ENCODE measurements at places on chromosomes 4 and X.

GRCh38 chr4:16767251-16767650 lies 131.2 kb downstream of the LDB2 start:
- DNase-seq, result no peak

DNA sequence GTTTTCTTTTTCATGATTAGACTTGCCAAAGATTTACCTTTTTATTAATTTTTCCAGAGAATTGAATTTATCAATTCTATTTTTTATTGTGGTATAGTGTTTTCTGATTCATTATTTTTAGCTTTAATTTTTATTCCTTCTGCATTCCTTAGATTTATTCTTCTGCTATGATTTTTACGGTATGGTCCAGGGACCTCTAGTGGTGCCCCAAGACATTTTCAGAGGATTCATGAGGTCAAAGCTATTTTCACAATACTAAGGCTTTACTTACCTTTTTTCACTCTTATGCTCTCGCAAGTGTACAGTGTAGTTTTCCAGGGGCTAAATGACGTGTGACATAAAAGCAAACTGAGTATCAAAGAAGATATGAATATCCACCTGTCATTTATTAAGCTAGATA lies 8.0 kb downstream of the RADX start:
- no peak for DNase-seq

- no peak for DNase-seq
Observed at GRCh38 chrX:23511793-23512192, 155.5 kb upstream of the PRDX4 start.

- no peak for DNase-seq
Observed at GRCh38 chr4:112381996-112382692, 85.0 kb downstream of the ALPK1 start.

DNA sequence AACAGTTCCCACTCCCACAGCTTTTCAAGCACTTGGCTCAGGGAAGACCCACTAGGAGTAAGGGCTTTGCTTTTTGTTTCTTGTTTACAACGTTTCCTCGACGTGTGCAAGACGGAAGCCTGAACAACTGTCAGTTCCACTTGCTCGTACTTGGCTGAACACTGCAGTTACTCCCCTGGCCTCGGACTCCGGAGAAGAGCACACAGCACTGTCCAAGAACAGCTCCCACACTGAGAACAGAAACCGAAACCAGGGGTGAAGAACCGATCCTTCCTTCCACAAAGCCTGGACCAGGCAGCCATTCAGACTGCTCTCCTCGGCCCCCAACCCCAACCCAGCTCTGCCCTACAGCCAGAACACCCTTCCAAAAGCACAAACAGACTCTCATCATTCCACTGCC lies 25.5 kb downstream of the IRF2 start:
- no peak for DNase-seq

- DNase-seq, result peak; percentile 54
Observed at GRCh38 chr4:124641715-124642381, 70.7 kb downstream of the ANKRD50 start.

GRCh38 chrX:117895418-117895817 lies 221.2 kb downstream of the KLHL13 start:
- no peak for DNase-seq

GRCh38 chr4:189940178-189941004 lies at the start of gene FRG1:
TSS of gene FRG1 (plus strand) at chr4:189940872. CDS start at chr4:189941010, 138 bp downstream.
- DNase-seq, result no peak

GRCh38 chr4:183256343-183256742 lies 63.7 kb downstream of the CLDN22 start:
- DNase-seq, result no peak

DNA sequence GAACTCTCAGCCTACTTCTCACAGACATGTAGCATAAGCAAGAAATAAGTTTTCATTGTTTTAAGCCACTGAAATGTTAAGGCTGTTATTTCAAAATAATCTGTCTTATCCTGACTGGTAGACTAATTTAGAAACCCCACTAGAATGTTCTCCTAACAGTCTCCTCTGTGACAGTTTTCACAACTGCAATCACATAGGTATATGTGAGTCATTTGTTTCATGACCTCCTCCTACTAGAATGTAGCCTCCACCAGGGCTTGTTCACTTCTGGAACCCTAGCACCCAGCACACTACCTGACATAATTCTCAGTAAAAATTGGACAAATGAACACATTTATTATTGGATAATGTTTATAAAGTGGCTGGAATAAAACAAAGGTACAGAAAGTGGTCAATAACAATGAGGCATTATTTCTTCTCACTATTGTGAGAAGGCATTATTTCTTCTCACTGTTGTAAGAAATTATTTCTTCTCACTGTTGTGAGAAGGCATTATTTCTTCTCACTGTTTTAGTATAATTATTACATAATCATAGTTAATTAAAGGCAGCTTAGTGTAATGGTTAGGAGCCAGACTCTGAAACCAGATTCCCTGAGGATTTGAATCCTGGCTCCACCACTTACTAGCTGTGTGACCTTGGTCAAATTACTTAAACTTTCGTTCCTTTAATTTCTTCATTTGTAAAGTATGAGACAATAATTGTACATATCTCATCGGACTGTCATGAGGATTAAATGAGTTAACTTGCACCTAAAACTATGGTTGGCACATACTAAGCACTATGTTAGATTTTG lies 251.5 kb downstream of the RASL11B start:
- DNase-seq, result no peak

DNA sequence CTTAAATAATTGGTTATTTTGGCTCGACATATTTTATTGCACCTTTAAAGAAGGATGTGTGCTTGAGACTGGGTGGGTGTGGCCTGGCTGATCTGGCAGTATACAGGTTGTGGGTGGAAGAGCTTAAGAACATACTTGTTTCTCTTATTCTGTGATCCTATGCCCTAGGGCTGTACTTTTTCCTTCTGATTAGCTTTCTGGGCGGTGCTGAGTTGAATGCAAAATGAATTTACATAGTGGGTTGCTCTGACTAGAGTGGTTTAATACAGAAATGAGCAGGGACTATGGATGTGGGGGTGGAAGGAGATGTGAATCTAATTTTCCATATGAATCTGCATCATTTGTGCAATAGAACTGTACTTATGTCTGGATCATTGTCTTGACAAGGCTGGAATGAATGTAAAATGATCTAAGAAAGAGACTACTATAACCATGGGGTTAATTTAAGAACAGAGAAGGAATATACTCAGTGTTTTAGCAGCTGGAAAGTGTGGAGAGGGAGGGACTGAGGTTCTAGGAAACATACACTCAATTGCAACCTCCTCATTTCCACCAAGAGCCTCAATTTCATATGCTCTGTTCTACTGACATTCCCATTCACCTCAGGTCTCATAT lies 73.7 kb downstream of the RLIM start:
- DNase-seq, result no peak

DNA sequence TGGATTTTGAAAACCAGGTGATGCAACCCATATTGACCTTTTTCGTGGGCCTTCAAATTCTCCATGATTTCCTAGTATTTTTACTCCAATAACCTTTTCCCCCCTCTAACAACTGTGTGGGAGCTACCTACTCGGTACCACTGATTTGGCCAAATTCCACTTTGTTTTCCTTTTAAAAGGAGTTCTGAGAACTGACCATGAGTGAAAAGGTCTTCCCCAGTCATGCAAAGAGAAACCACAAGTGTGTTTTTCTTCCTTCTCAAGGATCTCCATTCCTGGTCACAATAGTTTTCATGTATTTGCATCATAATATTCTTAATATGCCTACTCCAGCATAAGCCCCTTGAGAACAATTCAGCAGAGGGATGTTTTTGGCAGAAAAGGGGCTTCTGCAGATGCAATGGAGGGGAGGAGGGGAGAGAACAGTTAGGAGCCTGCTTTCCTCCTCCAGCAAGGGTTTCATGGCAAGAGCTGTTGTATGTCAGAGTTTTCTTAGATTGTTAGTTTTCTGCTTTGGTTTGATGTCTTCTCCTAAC lies 195.3 kb upstream of the ANXA3 start:
- no peak for DNase-seq

- DNase-seq, result peak; percentile 4
Observed at GRCh38 chrX:79081895-79082512, 62.5 kb upstream of the GPR174 start.

- no peak for DNase-seq
Observed at GRCh38 chr4:98262431-98262830, 1.2 kb downstream of the RAP1GDS1 start.

DNA sequence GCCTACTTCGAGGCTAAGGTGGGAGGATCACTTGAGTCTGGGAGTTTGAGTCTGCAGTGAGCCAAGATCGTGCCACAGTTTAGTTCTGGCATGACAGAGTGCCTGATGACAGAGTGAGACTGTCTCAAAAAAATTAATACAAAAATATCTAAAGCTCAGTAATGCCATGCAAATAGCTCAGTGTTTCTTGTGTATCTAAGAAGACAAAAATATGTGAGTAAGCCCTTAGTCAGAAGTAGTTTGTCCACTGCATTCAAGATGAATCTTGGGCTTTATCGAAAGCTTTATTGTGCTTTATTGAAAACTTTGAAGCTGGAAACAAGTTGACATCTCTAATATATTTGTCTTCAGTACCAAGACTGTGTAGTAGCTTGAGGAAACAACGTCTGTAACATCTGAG lies 115.9 kb downstream of the GPAT3 start:
- DNase-seq, result no peak

DNA sequence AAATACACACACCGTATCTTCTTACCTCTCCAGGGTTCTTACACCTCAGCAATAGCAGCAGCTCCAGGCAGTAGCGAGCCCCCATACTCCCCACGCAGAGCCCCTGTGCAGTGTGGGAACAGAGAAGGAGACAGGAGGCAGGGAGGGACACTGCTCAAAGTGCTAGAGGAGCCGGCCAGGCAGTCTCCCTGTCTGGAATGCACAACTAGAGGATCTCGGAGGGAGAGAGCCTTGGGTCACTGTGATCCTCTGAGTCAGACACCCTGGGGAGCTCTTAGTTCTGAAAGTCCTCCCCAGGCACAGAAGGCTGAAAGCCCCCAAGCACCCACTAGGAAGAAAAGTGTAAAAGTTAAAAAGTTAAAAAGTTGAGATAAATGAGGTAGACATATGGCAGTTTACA lies 16.0 kb downstream of the AMELX start:
- no peak for DNase-seq

DNA sequence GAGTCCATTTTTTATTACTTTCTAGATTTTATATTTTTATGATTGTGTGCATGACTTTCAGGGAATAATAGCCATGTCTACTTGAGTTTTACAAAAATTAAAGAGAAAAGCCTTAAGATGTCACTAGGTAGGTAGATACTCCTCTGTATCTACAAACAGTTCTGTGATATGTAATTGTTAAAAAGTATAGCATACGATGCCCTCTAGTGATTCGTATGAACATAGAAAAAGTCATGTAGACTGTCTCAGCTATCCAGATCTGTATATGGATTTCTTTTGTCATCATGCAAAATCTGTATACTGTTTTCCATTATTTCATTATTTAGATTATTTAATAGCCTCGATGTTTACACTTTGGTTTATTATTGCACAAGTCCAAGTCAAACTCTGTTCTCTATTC lies 856.6 kb downstream of the CENPC start:
- DNase-seq, result no peak

GRCh38 chr4:76725039-76725438 lies 172.9 kb downstream of the SOWAHB start:
- no peak for DNase-seq

DNA sequence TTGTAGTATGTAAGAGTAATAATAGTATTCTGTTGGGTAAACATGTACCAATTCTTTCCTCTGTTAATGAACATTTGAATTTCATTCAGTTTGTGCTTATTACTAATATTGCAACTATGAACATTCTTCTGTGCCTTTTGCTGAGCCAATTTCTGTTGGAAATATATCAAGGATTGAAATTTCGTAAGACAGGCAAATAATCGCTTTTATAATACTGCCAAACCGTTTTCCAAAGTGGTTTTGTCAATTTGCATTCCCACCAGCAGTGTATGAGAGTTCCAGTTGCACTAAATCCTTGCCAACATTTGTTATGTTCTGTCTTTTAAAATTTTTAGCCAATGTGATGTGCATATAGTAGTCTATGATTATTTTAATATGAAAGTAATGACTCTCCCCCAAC lies 38.6 kb downstream of the MAGEB17 start:
- no peak for DNase-seq

- DNase-seq, result no peak
Observed at GRCh38 chr4:184953971-184954370, 64.3 kb upstream of the HELT start.

- no peak for DNase-seq
Observed at GRCh38 chrX:118693843-118694242, 33.6 kb upstream of the IL13RA1 start.

GRCh38 chr4:102809691-102810090 lies 17.7 kb downstream of the UBE2D3 start:
- DNase-seq, result no peak

DNA sequence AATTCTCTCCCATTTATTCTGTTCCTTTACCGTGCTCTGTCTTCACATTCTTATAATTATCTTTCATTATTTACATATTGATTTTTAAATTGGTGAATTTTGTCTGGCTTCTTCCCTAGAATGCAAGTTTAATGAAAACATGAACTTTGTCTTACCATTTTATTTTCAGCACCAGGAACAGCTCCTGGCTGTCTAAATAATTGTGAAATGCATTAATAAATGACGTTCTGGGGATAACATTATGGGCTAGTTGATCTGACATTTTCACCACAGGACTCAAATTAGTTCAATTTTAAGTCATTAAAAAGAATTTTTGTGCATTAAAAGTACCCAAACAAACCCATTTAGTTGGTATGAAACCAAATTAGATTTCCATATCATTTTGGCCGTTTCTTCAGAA lies 97.5 kb downstream of the KCTD8 start:
- DNase-seq, result no peak

DNA sequence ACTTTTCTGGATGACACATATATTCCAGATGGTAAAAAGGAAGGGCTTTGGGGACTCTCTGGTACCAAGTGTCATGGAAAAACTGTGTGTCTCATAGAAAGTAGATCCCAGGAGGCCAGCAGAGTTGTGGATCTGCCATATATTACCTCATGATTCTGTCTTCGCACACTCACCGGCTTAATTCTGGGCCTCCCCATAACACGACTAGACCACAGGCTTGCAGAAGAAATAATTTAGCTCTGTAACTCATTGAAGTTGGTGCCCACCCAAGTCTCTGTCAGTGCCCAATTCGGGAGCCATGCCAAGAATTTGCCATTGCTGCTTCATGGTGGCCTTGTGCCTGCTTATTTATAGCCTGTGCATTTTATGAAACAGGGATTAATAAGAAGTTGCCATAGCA lies 104.5 kb downstream of the AR start:
- DNase-seq, result no peak

GRCh38 chr4:82801910-82802521 lies 3.4 kb upstream of the SCD5 start:
- DNase-seq, result no peak

- no peak for DNase-seq
Observed at GRCh38 chr4:128796934-128797333, 12.6 kb upstream of the JADE1 start.

- no peak for DNase-seq
Observed at GRCh38 chr4:128570387-128570975, 239.0 kb upstream of the JADE1 start.

DNA sequence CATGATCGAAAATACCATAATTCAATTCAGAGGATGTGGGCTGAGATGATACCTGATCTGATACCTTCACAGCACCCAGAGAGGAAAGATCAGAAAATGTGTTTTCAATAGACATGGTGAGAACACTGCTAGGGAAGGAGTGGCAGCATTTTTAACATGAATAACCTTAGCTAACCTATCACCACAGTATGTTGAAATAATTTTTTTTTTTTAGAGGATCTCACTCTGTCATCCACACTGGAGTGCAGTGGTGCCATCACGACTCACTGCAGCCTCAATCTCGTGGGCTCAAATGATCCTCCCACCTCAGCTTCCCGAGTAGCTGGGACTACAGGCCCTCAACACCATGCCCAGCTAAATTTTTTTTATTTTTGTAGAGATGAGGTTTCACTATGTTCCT lies 90.5 kb upstream of the RAPGEF2 start:
- DNase-seq, result no peak

- no peak for DNase-seq
Observed at GRCh38 chr4:85740431-85740861, 265.5 kb downstream of the ARHGAP24 start.
